ENCODE measurements at places on chromosomes 2 and 18.

- DNase-seq = no peak
Observed at GRCh38 chr2:108570416-108570815, 36.1 kb downstream of the LIMS1 start.

- no peak for DNase-seq
Observed at GRCh38 chr18:49819823-49820671, 6.7 kb upstream of the ACAA2 start.

GRCh38 chr18:64718808-64719207 lies 569.9 kb upstream of the LINC00305 start:
- no peak for DNase-seq

DNA sequence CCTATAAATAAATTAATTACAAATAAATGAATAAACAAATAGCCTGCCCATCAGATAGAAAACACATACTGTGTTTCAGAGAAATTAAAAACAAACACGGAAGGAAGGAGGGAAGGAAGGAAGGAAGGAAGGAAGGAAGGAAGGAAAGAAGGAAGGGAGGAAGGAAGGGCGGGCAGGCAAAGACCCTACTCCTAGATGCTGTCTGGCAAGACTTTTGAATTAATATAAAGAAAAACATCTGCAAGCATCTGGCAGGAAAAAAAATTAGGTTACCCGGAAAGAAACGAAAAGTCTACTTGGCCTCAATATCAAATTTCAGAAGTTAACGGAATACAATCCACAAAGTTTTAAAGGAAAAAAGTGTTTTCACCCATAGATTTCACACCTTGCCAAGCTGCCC lies 49.1 kb downstream of the LOXHD1 start:
- DNase-seq = no peak

DNA sequence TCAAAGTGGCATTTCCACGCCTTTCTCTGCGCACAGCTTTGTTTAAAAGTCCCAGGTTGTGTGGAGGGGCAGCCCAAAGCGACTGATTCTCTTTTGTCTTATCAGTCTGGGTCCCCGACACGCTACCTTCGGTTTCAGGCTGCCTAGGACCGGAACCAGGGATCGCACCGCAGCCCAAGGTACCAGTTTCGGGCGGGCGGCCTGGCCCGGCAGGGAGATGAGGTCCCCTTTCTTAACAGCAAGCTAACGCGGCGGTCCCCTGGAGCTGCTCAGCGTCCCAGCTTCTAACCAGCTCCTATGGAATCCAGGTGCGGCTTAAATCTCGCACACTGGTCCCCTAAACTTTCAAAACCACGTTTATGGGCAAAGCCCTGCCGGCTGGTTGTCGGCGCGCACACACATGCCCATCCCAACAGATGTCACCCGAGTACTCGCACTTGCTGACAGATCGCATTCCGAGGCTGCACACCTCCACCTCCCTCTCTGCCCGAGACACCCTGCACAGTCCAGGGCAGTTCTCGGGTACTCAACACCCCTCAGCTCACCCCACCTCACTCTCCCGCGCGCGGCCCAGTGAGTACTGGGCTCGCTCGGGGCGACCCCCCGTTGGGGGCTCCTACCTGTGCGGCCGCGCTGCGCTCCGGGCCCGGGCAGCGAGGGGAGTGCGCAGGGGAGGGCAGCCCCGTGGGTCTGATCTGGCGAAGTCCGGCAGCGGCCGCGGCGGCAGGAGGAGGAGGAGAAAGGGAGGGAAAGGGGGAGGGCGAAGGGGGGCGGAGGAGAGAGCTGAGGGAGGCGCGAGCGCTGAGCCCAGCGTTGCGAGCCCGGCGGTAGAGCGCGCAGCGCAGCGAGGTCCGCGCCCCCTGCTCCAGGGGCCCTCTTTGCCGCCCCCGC lies at the start of gene EFEMP1:
TSS of gene EFEMP1 (minus strand) at position 692 of the 891 bp plus-strand sequence. CDS start 1,342 bp downstream, outside the sequence.
- no peak for DNase-seq

GRCh38 chr2:207983641-207984042 lies 41.7 kb downstream of the PLEKHM3 start:
- no peak for DNase-seq

DNA sequence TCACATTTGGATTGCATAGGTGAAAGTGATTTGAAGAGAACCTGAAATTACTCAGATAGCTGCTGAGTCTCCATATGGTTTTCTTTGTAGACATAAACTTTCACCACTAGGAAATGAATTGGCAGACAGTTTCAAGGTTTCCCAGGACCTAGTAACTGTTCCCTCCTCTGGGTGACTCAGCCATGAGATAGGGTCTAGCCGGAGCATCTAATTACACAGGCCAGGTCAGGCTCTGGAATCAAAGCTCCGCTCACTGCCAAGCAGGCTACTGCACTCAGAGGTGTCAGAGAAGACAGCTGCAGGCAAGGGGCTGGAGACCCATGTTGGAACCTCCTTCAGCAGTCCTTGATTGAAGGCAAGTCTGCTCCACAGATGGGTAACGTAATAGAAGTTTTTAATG lies 429.2 kb downstream of the TNS1 start:
- DNase-seq = peak; percentile 39

DNA sequence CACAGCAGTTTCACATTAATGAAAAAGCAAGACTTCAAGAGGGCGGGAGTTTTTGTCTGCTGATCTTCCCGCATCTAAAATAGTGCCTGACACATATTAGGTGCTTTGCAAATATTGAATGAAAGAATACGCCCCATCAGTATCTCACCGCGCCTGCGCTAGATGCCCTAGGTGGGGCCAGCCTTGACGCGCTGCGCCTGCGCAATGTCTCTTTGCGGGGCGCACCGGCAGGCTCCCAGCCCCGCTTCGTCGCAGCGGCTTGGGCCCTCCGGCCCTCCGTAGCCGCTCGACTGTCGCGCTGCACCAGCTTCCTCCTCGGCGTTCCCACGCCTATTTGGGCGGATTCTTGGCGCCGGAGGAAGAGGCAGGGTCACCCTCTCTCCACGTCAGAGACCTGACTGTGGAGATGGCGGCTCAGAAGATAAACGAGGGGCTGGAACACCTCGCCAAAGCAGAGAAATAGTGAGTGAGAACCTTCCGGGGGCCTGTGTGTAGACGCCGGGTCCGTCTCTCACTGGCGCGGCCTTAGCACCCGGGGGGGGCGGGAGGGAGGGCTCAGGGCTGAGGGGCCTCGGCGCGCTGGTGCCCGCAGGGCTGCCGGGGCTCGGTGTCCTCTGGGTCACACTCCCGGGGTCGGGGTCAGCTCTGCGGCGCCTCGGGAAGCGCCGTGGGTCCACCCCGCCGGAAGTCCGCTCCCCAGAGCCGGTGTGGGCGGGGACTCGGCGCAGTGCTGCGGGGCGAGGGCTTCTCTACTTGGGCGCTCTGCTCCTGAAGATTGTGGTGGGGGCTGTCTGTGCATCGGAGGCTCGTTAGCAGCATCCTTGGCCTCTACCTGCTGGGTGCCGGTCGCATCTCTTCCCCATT lies at the start of gene NAPG:
TSS of gene NAPG (plus strand) at position 331 of the 864 bp plus-strand sequence. CDS start at position 407, 76 bp downstream.
- DNase-seq = peak; percentile 82

GRCh38 chr2:146213674-146214073 lies 1631.2 kb upstream of the ACVR2A start:
- no peak for DNase-seq

DNA sequence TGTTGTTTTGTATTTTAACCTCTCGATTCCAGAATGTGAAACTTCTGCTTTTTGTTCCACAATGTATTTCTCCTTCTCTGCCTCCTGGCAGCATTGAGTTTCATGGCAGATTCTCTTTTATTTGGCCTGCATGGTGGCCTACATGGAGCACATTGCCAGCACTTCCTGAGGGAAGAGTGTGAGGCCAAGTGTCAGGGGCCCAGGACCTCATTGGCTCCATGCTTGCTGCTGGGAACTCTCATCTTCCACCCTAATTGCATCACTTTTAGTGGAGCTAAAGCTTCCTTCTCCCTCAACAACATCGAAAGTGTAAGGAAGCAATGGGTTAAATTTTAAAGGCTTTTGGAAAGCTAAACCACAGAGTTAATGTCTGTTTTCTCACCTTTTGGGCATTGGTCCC lies 9.5 kb downstream of the TRIB2 start:
- DNase-seq = no peak

GRCh38 chr2:192947352-192947751 lies 752.6 kb upstream of the TMEFF2 start:
- DNase-seq = no peak

- no peak for DNase-seq
Observed at GRCh38 chr2:34025196-34025595, 426.1 kb upstream of the FAM98A start.

DNA sequence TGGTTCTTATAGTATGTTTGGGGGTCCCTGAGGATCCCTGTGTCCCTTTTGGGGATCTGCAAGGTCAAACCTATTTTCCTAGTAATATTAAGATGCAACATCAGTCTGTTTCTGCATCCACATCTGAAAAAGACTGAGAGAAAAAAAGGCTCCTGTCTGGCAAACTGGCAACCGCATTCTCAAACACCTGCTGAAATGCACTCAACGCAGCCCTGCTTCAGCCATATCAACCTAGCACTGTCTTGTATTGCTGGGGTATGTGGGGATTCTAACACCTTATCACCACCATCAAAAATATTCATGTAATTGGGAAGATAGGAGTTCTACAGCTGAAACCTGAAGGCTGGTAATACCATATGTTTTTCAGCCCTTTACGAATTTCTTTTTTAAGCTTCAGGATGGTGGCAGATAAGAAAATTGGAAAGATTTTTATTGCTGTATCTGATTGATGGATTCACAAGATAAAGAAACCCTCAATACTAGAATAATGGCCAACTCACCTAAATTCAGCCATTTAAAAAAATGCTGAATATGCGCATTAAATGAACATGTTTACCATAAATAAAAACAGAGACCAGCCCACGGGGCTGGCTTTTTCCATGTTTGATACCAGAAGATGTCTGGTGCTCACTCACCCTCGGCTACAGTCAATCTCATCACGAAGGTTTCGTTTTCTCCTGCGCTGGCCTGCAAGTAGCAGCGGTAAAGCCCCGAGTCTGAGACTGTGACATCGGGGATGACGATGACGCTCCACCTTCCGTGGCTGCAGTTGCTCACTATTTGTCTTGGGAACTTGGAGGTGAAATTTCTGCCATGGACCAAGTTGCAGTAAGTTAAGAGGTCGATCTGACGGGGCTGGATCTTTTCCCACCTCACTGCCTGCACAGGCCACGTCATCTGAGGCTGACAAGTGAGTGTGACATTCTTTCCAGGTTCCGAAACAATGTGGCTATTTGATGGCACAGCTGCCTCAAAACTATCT lies 52.3 kb downstream of the CD226 start:
- no peak for DNase-seq

- DNase-seq = peak; percentile 46
Observed at GRCh38 chr2:95760806-95761525, 169.2 kb downstream of the TRIM43 start.

DNA sequence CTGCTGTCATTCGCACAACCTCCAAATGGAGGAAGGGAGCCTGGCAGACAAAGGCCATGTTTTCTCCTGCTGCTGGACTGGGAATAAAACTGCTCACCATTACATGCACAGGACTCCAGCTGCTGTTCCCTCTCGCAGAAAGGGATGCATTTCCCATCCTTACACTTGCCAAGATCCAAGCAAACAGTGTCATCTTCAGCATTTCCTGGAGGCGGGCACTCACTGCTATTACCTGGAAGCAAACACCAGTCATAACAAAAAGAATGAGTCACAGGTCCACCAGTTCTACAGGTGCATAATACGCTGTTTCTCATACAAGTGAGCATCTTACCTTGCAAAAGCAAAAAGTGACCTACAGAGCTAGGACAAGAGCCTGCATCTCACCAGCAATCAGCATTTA lies 22.7 kb downstream of the IAH1 start:
- DNase-seq = no peak

- no peak for DNase-seq
Observed at GRCh38 chr2:196287523-196287922, 116.1 kb upstream of the STK17B start.

GRCh38 chr2:236165842-236166795 lies 2.1 kb downstream of the GBX2 start:
- DNase-seq = no peak

DNA sequence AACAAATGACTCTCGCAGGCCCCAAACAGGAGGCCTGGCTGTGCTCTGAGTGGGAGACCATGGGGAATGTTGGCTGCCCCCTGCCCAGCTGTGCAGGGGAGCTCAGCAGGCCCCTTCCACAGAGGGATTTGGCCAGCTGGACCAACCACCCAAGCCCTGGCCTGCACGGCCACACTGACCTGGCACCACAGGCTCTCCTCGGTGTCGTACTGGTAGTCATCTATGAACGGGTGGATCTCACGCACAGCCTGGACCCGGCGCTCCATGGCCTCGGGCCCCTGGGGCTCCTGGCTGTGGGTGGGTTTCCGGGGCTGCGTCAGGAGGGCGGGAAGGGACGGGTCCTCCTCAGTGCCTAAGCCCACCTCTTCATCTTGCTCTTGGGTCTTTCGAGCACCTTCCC lies 74.5 kb downstream of the POLR1A start:
- no peak for DNase-seq

DNA sequence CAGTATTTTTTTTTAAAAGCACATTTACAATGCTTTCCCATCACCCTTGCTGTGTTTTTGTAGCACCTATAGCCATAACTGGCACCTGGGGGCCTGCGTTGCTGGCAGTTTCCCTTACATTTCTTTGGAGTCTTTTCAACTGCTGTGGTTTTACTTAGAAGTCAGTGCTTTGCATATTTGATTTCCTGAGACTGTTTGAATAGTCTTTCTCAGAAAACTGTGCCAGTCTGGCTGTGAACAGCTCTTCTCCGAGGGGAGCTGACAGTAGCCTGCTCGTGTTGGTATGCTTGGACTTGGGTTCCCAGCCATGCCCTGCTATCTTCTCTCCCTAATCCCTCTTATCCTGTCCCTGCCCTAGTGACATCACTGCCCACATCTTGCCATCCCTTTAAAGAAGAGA lies 81.5 kb downstream of the DPP4 start:
- DNase-seq = no peak

DNA sequence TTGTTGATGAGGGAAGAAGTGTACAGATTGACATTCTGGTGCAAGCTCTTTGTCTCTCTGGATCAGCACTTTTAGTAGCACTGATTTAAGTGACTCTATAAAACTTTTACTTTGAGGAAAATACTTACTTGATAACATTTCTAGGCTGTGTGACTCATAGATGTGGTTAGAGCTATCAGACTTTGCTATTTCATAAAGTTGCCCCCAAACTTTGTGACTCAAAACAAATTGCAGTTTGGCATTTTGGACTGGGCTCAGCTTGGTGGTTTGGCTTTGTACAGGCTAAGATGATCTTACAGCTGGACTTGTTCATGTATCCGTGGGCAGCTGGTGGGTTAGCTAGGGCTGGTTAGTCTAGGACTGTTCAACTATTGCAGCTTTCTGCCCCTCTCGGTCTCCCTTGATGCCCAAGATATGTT lies 42.1 kb upstream of the GLS start:
- peak; percentile 59 for DNase-seq

DNA sequence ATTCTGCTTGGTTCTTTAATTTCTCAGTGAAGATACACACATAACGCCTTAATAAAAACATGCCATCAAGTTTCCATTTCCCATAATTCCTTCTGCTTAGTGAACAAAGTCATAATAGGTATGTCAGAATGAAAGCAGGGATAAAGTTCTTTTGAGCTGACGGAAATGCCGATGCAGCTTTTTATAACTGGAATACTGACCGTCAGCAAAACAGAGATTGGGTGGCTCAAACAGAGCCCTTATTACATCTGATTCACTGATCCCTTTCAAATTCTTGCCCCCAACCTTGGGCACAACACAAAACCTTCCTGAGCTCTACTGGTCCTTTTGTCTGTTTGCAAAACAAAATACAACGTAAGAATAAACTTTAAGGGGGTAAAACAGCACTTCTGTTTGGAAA lies 140.4 kb downstream of the CDH2 start:
- DNase-seq = no peak

- no peak for DNase-seq
Observed at GRCh38 chr2:112623913-112624777, 21.6 kb upstream of the SLC20A1 start.

All from AG04450 (cell line).